Cardiac atrium fibroblast (primary cell): ENCODE measurements at places on chromosomes 4 and X. TPM values are rescaled to one million over a fixed set of nuclear protein-coding genes. Genes with fewer than 3 reads are reported as not detected.

EREG gene
- 2.8 TPM in 1 of 2 replicates, not detected in the other for total RNA-seq

SAGE1 gene
- not detected in 2 replicates for total RNA-seq

NAP1L3 gene
- total RNA-seq: 1.8 TPM in 2 replicates

RHOXF2 gene
- total RNA-seq: not detected in 2 replicates

PABPC4L gene
- 0.49 and 0.72 TPM in 2 replicates for total RNA-seq

LDB2 gene
- total RNA-seq: 0.54 and 9.9 TPM in 2 replicates

ITIH6 gene
- not detected in 2 replicates for total RNA-seq

ZCCHC4 gene
- 3.6 and 5.2 TPM in 2 replicates for total RNA-seq

CENPVL3 gene
- not detected in 2 replicates for total RNA-seq

MAGEA4 gene
- not detected in 2 replicates for total RNA-seq

FDCSP gene
- not detected in 2 replicates for total RNA-seq

BGN gene
- 186 and 203 TPM in 2 replicates for total RNA-seq

SLC10A4 gene
- total RNA-seq: not detected in 2 replicates

DIPK2B gene
- total RNA-seq: 0.54 and 3.2 TPM in 2 replicates

GNPDA2 gene
- 17.5 and 21.9 TPM in 2 replicates for total RNA-seq

ASB12 gene
- not detected in 2 replicates for total RNA-seq

PCSK1N gene
- total RNA-seq: 1.4 and 1.5 TPM in 2 replicates

FAM9C gene
- not detected in 2 replicates for total RNA-seq

FGF13 gene
- total RNA-seq: not detected in 2 replicates

EGF gene
- total RNA-seq: not detected in 2 replicates

KLB gene
- not detected in 2 replicates for total RNA-seq

AMBN gene
- total RNA-seq: not detected in 2 replicates
